ENCODE measurements at places on chromosomes 6 and 20.

GRCh38 chr6:57255451-57256169, 33.5 kb upstream of the RAB23 start:
- DNase-seq = no peak

- no peak for DNase-seq
Measured at GRCh38 chr20:29325304-29325640, 1932.2 kb upstream of the DEFB115 start.

DNA sequence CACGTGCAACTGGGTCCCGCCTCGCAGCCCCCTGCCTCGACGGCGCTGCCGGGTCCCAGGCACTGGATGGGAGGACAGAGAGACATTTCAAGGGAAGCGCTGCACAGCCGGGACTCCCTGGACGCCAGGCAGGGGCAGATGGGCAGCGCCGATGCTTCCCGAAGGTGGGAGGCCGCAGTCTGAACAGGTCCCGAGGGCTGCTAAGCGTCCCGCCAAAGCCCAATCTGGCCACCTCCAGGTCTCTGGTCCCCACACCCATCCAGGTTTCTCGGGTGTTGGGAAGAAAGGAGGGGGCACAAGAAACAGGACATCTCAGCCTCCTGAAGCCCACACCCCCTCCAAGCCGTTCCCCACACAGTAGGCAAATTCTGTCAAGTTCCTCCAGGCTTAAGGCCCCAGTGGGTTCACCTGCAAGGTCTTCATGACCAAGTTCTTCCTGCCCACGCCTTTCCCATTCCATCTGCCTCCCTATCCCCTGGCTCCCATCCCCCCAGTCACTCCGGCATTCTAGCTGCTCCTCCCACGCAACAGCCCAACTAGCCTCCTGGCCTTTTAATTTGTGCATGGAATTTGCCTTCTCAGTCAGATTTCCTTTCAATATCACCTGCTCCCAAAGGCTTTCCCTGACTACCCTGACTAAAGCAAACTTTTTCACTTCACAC, 5.4 kb upstream of the CPXM1 start:
- no peak for DNase-seq

- DNase-seq = no peak
Measured at GRCh38 chr6:38773338-38773737, 58.2 kb downstream of the DNAH8 start.

GRCh38 chr20:51661609-51662178, 106.5 kb downstream of the ATP9A start:
- no peak for DNase-seq

DNA sequence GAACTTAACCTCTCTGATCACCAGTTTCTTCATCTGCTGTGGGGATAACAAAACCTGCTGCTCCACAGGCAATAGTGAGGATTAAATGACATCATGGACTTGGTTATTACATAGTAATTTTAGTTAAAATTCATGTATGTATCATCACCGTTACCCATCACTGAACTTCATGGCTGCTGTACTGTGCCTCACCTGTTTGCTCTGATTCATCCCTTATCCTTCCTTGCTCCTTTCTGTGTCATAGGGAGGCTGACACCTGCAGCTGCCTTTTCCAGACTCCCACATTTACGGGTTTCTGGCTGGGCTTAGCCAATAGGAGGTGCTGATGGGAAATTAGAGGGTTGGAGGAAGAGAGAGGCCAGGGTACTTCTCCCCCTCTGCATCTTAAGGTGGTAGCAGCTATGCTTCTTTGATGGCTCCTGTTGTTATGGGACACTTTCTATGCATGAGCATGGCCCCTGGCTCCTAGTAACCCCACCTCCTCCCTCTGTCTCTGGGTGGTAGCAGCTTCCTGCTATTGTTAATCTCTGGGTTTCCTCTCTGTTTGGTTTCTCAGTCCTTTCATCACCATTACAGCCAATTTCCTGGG, 332.1 kb downstream of the DHX35 start:
- DNase-seq = no peak

GRCh38 chr6:154093231-154094044, 54.4 kb downstream of the OPRM1 start:
- DNase-seq = no peak

GRCh38 chr20:39032997-39033396, 70.9 kb downstream of the DHX35 start:
- DNase-seq = no peak

- peak; percentile 77 for DNase-seq
Measured at GRCh38 chr6:142444881-142445301, 143.1 kb downstream of the ADGRG6 start.

GRCh38 chr20:3786126-3786484, 435 bp downstream of the CENPB start:
- DNase-seq = peak; percentile 31

Measured in NCI-H1436 (cell line).